ENCODE measurements at places on chromosomes 4 and X.

- no peak for DNase-seq
Measured at GRCh38 chr4:118587946-118588345, 97.2 kb upstream of the METTL14 start.

DNA sequence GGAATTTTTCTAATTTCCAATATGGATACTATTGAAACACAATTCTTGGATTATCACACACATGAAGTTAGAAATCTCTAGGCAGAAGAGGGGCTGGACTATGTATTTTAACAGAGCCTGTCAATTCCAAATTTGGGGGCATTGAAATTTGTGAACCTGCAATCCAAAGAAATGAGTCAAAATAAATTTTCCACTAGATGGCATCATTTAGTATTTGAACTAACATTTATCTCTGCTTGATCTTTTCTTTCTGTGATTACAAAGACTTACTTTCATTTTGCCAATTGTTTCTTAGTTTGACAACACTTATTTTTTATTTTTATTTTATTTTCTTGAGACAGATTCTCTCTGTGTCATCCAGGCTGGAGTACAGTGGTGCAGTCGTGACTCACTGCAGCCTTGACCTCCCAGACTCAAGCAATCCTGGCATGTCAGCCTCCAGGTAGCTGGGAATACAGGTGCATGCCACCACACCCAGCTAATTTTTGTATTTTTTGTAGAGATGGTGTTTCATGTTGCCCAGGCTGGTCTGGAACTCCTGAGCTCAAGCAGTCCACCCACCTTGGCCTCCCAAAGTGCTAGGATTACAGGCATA is 2.7 kb upstream of the PYURF start:
- DNase-seq = no peak

DNA sequence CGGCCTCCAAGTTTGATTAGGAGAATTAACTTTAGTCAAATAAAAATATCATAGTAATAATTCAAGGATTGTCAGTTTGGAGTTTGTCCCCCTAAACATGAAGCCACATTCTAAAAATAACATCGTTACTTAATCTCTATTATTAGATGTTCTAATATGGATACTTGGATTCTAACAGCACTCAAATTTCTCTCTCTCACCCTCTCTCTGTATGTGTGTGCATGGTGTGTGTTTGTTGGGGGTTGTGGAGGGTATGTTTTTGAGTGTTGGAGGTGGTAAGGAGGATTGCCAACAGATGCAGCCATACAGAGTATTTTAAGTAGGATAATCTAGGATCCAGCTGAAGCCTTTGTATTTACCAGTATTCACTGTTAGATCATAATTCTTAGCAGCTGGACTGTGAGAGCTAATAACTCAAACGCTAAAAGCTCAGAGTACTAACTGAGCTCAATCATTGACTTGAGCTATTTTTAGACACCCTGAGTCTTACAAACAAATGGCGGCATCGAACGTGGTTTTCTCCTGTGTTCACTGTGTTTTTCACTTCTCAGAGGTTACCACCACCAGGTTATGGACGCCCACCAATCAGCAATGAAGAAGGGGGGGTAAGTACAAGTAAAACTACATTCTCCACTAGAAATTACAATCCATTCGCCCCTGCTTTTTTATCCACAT is 8.8 kb downstream of the ENAM start:
- no peak for DNase-seq

DNA sequence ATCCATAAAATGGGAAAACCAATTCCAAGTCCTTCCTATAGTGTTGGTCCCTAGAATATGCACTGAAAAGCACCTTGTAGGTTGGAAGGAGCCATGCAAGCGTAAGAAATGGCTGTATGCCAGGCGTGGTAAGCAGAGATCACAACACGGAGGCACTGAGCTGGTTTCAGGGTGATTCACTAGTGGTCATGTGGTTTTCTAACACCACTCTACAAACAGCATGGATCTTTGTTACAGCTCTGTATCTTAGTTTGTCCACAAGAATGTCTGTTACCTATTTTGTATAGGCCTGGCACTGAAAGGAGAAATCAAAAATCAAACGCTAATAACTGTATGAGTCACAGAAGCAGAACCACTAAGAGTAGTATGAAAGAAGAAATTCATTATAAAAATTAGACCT is 71.9 kb downstream of the MAGEB17 start:
- no peak for DNase-seq

DNA sequence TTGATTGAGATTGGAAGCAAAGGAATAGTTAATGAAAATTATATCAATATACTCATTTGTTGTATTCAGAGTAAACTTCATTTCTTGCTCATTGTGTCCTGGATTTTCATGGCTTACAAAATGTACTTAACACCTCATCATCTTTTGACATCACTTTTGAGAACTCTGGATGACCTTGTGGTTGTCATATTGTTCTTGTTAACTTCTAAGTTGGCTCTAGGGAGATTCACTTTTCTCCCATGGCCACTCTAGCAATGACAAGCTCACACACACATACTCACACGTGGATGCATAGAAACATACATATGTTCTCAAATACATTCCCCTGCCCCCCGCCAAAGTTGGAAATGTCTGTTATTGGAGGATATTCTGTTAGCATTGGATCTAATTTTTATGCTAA is 15.3 kb downstream of the PHEX start:
- DNase-seq = no peak

DNA sequence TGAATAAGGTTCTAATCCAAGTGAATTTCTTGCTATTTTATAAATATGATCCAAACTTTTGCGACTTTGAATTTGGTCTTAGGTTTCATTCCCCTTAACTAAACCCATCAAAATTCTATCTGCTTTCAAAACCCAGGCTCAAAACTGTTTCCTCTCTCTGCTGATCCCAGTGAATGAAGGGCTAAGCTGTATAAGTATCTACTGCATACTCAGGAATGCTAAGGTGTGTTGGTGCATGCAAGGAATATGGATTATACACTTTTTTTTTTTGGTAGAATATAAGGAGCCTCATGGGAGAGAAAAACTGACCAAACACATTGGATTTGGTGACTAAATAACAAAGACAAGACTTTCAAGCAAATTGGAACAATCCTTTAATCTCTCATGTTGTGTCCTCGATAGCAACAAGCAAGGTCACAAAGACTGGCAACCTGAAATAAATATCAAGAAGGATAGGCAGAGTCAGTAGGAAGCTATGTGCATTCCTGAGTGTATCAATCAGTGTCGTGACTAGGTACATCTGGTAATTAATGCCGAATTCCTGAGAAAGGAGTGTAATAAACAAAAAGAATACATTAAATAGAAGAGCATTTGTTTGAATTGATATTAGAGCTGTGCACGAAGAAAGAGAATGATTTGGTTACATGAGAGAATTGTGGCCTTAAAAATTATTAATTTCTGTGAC is 74.3 kb upstream of the KCTD8 start:
- DNase-seq = no peak
